ENCODE measurements at places on chromosomes 7 and 10.

DNA sequence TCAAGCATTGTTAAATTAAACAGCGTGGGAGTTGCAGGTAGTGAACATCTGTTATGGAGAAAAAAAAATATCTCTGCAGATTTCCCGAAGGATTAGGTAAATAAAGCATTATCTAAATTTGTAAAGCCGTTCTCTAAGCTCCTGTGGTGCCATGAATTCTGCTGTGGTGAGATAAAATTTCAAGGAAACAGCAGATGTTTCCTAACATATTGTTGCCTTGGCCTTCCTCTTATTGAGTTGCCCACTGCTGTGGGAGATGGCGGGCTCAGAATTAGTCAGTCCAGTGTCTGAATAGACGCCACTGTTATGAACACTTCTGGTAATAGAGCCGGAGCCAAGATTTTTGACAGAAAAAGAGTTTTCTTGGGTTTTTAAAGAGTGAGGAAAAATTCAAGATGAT lies 82.6 kb upstream of the ELMO1 start:
- DNase-seq: peak; percentile 42

GRCh38 chr7:66157060-66157459 lies 42.4 kb downstream of the CRCP start:
- no peak for DNase-seq

GRCh38 chr10:71881647-71882355 lies 30.8 kb upstream of the PSAP start:
- no peak for DNase-seq

DNA sequence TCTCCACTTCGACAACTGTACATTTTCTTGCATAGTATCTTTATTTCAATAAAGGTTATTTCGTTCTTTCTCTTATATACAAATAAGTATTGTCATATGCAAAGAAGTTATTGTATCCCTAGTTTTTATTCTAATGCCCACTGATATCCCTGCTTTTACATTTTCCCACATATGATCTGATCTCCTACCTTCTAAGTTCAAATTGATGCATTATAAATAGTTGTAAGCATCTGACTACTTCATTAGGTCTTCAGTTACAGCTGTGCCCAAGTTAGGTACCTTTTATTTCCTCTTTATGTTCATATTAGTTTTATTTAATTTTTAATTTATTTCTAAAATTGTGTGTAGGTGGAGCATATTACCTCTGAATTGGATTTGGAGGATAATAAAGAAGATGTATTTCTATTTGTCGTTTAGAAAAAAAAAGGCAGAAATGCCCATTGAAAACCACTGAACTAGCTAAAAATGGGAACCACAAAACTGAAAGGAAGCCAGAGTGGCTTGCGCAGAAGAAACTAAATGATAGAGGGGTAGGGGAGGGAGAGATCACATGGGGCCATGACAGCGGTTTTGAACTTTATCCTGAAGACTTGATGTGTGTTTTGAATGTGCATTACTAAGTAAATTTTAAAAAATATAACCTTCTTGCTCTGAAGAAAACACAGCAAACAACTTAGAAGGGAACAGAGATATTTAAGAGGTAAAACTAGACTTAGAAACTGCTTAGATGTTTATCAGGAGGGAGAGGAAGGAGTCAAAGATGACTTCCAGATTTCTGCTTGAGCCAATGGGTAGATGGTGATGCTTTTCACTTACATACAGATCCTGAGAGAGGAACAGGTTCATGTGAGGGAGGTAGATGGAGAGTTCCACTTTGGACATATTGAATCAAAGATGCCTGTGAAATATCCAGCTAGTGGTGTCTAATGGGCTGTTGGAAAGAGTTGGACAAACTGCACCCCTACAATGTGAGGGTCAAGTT lies 9.3 kb upstream of the ZC3HAV1L start:
- peak; percentile 10 for DNase-seq
